RKO (cell line): ENCODE measurements at places on chromosomes 2 and 18.

DNA sequence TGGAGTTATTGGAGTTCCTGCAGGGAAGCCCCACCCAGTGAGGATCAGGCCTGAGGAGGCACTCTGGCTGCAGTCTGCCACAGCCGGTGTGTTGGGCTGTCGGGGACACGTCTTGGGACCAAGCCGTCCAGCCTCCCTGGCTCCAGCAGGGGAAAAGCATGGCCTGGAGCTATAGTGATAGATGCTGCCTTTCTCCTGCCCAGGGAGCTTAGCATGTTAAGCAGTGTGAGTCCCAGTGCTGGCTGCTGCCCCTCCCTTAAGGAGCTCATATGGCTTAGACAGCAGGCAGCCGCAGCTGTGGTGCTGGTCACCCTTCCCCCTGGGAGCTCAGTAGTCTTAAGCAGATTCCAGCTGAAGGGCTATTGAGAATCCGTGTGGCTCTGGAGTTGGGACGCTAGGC, 78.9 kb downstream of the CERS6 start:
- DNase-seq = no peak

DNA sequence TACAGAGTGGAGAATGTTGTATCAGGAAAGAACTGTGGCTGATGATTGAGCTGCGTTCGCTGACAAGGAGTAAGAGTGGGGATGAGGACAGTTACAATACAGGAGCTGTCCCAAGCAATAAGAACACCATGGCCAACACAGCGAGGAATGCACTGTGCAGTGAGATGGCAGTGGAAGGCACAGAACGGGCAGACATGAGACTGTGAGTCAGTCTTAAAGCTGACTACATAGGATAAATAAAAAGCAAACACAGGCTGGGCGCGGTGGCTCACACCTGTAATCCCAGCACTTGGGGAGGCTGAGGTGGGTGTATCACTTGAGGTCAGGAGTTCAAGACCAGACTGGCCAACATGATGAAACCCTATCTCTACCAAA, 89.8 kb downstream of the CABYR start:
- DNase-seq = no peak

- no peak for DNase-seq
Observed at GRCh38 chr18:70688286-70688685, 399.4 kb downstream of the SOCS6 start.

- DNase-seq = no peak
Observed at GRCh38 chr2:241025639-241026038, 27.2 kb downstream of the SNED1 start.

- DNase-seq = no peak
Observed at GRCh38 chr2:39135690-39136259, 14.9 kb upstream of the SOS1 start.
